ENCODE measurements at places on chromosomes 6 and 20. TPM values are rescaled to one million over a fixed set of nuclear protein-coding genes. Genes with fewer than 3 reads are reported as not detected.
A peak's percentile ranks its signal among the peaks of the same experiment; 100 is the strongest.

Gene CCDC170
- total RNA-seq: not detected

GRCh38 chr6:67501755-67502154 is 1133.3 kb upstream of the ADGRB3 start:
- DNase-seq: no peak

DNA sequence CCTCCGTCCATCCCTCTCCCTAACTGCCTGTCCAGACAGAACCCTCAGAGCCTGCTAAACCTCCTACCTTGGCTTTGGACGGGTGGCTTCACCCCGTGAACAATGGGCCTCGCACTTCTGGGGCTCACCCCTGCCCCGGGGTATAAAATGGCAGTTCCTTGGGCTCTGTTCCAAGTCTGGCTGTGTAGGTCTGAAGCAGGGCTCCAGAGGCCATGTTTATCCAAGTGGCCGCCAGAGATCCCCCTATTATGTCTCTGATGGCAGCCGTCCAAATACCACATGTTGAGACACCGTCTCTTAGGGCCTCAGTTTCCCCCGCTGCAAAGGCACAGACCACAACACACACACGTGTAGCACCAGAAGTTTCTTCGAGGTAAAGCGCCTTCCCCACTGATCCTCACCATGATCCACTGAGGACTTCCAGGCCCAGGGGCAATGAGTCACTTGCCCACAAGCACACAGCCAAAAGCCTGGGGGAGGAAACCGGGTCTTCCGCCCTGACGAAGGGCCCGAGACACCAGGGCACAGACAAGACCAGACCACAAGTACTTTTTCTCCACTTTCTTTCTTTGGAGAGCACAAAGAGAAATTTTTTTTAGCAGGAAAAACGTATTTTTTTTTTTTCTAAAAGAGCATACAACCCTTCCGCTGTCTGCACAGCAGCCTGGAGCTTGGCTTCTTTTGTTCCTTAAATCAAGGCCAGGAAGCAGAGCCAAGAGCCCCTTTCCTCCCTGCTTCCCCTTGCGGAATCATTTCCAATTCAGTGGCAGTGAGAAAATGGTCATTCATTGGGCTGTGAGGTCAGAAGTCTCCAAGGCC is 11.8 kb downstream of the CPNE5 start:
- DNase-seq: peak; percentile 71

Gene GRM1
- not detected for total RNA-seq

Gene XKR7
- not detected for total RNA-seq

DNA sequence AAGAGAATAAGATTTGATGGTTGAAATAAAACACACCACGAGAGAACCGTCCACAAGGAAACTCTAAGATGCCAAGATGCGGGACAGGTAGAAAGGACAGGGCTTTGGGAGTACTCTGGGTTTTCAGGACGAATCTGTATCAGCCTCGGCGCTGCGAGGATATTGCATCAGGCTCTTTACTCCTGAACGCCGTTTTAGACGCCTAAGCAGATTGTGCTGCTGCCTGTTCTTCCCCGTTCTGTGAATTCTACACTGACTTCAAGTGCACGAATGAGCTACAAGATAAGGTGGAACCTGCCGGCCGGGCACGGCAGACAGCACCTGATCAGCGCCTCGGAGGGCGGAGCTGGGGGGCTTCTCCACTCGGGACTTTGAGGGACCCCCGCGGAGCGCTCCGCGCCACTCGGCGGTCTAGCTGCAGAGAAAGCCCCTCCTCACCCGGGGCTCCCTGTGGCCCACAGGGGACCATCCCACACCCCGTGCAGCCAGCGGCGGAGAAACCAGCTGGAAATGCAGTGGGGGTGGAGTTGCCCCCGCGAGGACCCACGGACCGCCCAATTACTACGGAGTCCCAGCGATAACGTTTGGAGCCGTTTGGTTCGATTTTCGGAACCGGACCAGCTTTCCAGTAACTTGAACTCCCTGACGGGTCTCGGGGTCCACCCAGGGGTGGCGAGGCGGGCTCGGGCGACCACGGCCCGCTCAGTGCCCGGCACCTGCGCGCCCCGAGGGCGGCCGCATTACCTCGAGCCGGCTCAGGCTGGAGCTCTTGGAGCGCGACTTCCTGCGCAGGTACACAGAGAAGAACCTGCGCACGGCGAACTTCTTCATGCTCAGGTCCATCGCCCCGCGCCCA is 646 bp downstream of the RPS6KA2 start:
- no peak for DNase-seq

DNA sequence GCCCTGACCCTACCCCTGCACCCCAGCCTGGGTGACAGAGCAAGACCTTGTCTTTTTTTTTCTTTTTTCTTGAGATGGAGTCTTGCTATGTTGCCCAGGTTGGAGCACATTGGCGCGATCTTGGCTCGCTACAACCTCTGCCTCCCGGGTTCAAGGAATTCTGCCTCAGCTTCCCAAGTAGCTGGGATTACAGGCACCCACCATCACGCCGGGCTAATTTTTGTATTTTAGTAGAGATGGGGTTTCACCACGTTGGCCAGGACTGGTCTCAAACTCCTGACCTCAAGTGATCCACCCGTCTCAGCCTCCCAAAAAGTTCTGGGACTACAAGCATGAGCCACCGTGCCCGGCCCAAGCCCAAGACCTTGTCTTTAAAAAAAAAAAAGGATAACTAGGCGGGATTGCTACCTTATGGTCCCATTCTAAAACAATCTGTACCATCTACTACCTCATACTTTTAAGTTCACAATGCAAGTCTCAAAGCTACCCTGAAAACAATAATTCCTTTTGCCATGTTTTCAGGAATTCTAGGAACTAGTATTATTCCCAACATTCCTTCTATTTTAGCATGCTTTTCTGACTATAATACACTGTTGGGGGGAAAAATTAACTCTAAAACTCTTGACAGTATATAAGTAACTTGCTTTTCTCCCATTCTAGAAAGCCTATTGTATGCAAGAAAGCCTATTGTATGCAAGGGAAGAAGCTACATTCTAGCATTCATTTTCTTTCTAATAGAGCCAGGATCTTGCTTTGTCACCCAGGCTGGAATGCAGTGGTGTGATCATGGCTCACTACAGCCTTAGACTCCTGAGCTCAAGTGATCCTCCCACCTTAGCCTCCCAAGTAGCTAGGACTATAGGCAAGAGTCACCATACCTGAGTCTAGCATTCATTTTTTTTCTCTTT is 6.6 kb downstream of the TUBB start:
- peak; percentile 56 for DNase-seq

Gene MEP1A
- total RNA-seq: not detected

- peak; percentile 18 for DNase-seq
Observed at GRCh38 chr6:132400883-132401617, at the start of gene MOXD1. TSS of gene MOXD1 (minus strand) at chr6:132401475. CDS start at chr6:132401426, 49 bp downstream.

Gene HLA-DRB5
- total RNA-seq: not detected

- no peak for DNase-seq
Observed at GRCh38 chr6:40456390-40457013, 130.7 kb downstream of the LRFN2 start.

Gene C4B
- total RNA-seq: 0.62 TPM

Gene FOXA2
- 1.2 TPM for total RNA-seq

DNA sequence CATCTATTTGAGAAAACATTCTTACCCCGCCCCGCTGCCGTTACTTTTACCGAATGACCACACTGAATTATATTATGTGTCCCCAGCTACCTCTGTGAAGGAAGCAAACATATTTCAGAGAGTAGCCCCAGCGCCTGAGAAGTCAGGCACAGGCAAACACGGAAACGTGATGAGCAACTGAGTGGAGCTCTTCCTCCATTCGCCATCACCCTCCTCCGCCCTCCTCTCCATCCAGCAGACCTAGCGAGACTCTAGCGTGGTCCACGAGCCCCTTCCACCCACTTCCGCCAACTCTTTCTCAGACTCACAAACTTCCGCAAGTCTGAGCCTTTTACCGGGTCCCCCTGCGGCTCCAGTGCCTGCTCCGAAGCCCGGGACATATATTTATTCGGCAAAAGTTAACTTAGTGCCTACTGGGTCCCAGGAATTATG is 582 bp downstream of the SNRPB start:
- peak; percentile 56 for DNase-seq

DNA sequence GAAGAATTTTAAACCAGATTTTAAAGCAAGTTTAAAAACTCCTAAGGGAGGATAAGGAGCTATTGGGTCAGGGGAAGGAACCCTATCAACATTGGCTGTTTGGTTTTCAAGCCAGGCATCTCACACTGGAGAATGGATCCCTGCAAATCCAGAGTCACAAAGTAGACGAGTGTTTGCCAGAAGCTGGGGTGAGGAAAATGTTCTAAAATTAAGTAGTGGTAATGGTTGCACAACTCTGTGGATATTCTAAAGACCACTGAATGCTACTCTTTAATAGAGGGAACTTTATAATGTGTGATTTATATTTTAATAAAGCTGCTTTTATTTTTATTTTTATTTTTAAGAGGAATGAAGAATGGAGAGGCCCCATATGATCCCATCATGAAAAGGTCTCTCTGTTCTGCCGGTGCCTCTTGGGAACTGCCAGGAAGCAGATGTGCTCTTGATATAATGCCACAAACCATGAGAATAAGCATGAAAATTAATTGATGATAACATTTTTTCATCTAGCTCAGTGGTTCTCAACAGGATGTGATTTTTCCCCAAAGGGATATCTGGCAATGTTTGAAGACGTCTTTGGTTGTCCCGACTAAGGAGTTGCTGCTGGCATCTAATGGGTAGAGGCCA is 379.0 kb upstream of the CNR1 start:
- no peak for DNase-seq

GRCh38 chr6:141986457-141986856 is 146.3 kb upstream of the GJE1 start:
- no peak for DNase-seq

Gene PGBD1
- total RNA-seq: 12.0 TPM

DNA sequence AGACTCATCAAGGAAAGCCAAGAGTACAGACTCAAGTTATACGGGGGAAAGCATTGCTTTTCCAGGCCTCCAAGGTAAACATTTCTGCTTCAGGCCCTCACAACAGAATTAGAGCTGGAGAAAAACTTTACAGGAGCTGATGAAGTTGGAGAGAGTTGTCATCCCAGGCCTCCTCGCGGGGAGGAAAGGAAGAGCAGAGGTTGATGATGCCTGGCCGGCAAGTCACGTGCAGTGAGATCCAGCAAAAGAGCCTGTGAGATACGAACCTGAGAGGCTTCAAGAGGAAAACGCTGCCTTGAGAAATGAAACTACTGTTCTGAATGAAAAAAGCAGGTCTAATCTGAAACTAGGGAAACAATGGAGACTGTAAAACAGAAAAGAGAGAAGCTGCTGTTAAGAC is 122.9 kb downstream of the FAM120B start:
- DNase-seq: no peak

GRCh38 chr6:120736740-120737139 is 597.5 kb downstream of the TBC1D32 start:
- DNase-seq: no peak

GRCh38 chr6:21409231-21409630 is 184.3 kb upstream of the SOX4 start:
- no peak for DNase-seq

DNA sequence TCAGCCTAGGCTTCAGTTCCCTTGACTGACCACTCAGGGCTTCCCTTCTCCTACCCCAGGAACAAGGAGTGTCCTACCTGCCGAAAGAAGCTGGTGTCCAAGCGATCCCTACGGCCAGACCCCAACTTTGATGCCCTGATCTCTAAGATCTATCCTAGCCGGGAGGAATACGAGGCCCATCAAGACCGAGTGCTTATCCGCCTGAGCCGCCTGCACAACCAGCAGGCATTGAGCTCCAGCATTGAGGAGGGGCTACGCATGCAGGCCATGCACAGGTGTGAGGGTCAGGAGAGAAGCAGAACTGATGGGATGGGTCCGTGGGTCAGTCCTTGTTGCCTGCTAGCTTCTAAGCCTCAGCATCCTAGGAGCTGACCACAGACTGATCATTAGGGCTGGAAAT is 1.6 kb downstream of the RING1 start:
- DNase-seq: no peak

DNA sequence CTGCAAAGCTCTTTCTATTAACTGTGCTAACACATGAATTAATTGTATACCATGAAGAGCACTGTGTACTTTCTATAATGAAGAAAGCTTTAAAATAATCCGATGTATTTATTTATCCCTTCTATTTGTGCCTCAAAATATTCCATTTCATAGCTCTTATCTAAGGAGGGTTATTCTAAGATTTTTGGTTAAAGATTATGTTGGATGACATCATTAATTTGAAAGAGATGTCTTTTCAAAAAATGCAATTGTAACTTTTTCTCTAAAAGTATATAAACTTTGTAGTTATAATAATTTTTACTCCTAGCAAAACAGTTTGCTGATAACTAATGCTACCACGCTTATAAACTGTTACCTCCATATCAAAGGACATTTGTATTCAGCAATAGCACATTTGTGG is 192.4 kb upstream of the HSF2 start:
- DNase-seq: no peak

GRCh38 chr6:36484736-36485135 is 41.9 kb downstream of the KCTD20 start:
- no peak for DNase-seq

DNA sequence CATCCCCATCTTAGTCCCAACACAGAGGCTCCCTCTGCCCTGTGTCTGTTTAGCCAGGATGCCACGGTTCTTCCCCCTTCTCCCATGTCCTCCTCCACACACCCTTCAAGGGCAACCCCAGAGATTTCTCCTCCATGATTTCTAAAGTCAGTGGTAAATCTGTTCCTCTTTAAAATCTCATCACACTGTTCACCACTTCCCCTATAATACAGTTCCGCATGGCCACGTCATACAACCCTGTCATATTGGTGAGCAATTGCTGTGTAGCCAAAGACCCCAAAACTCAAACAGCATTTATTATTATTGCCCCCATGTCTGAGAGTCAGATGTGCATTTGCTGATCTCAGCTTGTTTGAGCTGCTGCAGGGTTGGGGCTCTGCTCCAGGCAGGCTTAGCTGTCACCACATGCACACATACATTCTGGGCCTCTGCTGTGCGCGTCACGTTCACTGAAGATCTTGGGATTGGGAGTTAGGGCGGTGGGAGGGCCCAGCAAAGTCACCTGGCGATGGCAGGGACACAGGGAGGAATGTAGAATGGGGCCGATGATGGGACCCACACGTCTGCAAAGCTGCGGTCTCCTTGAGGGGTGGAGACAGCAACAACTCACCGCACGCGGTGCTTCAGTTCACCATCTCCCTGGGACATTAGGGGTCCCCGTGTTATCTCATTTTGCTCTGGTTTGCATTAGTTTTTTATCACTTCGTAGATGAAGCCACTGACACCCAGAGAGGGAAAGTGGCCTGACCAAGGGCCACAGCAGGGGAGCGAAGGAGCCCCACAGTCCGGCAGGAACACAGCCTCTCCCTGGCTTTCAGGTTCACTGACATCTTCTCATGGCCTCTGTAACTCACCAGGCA is 36.9 kb upstream of the CD93 start:
- DNase-seq: no peak

DNA sequence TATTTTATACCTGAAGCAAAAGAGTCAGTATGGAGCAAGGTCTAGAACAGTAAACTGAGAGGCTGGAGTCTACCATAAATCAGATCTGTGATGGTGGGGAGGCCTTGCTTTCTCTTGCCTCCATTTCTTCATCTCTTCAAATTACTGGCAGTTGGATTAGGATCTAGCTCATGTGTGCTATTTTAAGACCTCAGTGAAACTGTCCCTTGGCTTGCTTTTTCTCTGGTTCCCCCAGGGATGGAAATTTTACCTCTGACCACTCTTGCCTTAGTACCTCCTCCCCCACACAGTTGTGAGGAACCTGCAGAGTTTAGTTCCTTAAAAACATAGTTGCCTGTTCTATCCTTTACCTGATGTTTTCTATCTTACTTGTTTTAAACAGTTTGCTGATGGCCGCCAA is 8.5 kb downstream of the TMEM14B start:
- no peak for DNase-seq
